HFF-Myc (cell line): ENCODE measurements at places on chromosomes 6 and 20.

DNA sequence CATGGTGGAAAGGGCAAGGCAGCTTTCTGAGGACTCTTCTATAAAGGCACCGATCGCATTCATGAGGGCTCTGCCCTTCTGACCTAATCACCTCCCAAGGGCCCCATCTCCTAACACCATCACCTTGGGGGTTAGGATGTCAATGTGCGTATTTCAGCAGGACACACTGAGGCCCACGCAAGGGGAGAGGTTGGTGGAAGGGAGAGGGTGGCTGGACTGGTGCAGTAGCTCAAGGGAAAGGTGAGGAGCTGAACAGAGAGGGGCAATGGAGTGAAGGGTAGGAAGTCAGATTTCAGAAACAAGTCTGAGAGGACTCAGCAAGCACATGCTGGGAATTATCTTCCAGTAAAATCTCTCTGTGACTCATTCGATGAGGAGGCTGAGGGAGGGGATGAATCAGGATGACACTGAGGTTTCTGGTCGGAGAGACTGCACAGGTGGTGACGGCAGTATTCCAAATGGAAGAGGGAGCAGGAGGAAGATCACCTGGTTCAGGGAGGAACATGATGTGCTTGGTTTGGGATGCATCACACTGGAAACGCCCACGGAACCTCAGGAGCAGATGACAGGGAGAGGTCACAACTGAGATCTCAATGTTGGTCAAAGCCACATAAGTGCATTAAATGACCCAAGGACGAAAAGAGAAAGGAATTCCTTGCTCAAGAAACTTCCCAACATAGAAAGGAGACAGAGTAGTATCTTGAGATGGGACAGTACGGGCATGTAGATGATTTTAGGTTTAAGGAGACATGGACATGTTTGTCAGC is 67.1 kb downstream of the TFAP2A start:
- DNase-seq, result peak; percentile 66

DNA sequence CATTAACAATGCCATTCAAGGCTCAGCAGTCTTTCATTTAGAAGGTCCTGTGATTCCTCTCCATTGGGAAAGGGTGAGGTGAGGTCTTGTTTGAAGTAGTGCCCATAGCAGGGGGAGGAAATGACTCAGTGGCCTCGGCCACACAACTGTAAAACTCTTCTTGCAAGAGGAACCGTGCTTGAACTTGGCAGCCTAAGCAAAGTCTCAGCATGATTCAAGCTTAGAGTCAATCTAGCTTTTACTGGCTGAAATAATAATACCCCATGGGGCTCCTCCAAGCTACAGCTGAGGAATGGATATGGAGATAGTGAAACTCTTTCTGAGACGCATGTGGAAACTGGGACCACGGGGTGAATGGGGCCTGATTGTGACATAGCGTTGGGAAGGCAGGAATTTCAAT is 428.2 kb downstream of the BMP2 start:
- peak; percentile 7 for DNase-seq

- DNase-seq, result no peak
These were observed 3.9 kb upstream of the BPIFA2 start for GRCh38 chr20:33163856-33164762.

GRCh38 chr6:47168180-47168579 is 126.0 kb upstream of the ADGRF1 start:
- peak; percentile 85 for DNase-seq

DNA sequence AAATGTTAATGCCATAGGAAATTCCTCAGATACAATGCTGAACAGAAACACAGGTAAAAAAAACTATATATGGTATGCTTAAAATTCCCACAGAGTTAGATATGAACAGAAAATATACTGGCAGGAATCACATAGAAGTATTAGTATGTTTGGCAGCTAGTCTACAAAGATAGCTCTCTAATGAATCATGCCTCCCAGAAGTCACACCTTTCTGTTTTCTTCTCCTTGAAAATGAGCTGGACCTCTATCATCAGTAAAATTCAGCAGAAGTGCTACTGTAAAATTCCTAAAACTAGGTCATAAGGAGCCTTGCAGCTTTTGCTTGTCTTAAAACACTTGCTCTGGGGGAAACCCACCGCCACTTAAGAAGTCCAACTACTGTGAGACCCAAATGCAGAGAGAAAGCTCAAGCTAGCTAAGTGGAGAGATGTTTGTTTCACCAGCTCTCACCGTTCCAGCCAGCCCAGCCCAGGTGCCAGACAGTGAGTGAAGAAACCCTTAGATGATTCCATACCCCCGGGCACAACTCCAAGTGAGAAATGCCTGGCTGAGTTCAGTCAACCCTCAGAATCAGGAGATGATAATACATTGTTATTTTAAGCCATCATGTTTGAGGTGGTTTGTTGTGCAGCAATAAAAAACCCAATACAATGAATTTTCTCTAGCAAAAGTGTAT is 43.0 kb downstream of the TSPYL4 start:
- DNase-seq, result no peak

- DNase-seq, result no peak
These were observed 118.8 kb upstream of the AFDN start for GRCh38 chr6:167707686-167708500.

GRCh38 chr6:151131324-151132007 is 108.3 kb upstream of the AKAP12 start:
- DNase-seq, result no peak

- no peak for DNase-seq
These were observed 963.5 kb upstream of the SLC35B3 start for GRCh38 chr6:9398767-9399373.

DNA sequence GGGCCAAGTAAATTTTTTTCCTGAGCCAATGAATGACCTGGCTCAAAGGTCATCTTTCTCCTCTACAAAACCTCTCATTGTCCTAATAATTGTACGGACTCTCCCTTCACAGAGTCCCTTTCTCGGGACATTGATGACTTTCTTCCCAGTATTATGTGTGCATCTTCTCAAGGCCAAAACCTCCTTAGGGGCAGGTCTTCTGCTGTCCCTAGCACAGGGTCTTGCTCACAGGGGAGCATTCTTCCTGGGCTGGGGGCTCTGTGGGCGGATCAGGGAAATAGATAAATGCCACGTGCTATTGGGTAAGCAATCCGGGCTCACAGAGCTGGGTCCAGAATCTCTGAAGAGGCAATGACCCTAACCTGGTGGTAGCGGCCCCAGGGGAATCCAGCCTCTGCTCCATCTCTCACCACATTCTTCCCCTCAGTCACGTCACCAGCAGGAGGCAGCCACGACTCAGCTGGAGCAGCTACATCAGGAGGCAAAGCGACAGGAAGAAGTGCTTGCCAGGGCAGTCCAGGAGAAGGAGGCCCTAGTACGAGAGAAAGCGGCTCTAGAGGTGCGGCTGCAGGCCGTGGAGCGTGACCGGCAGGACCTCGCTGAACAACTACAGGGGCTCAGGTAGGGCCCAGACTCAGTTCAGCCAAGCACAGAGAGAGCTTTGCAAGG is 23.5 kb downstream of the CEP250 start:
- no peak for DNase-seq

DNA sequence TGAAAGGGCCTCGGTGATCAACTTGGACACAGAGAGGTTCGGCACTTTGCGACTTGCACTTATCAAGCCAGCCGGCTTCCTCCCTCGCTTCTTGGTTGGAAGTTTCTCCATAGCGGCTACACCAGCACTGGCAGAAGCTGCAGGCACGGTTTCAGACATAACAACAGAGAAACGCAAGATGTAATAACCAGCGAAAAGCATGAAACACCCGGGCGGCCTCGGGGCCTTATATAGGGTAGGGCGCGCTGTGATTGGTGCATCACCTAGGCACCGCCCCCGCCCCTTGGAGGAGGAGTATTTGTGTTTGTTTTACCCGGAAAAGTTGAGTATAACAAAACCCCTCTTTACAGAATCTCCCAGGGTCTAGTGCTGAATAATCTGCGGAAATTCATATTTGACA is 20.7 kb downstream of the HFE start:
- no peak for DNase-seq

GRCh38 chr20:61727761-61728160 is 337.9 kb downstream of the TAF4 start:
- no peak for DNase-seq

GRCh38 chr6:109609737-109610136 is 81.3 kb downstream of the AK9 start:
- DNase-seq, result no peak

GRCh38 chr6:137849981-137850714 is 16.9 kb upstream of the TNFAIP3 start:
- DNase-seq, result no peak

DNA sequence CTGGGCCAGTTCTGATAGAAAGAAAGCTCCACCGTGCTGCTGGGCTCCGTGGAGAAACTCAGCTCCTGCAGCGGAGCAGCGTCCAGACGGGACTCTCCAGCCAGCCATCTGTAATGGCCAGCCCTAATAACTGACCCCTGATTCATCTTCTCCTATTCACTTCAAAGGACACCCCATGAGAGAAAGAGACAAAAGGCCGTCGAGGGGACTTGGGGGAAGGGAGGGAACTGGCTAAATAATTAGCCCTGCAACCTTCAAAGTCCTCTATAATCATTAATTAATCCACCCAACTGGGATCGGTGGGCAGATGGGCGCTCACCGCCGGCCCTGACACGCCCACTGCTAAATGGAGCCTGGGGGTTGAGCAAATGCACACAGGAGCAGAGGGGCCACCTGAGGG is 512.4 kb downstream of the CD83 start:
- DNase-seq, result no peak

DNA sequence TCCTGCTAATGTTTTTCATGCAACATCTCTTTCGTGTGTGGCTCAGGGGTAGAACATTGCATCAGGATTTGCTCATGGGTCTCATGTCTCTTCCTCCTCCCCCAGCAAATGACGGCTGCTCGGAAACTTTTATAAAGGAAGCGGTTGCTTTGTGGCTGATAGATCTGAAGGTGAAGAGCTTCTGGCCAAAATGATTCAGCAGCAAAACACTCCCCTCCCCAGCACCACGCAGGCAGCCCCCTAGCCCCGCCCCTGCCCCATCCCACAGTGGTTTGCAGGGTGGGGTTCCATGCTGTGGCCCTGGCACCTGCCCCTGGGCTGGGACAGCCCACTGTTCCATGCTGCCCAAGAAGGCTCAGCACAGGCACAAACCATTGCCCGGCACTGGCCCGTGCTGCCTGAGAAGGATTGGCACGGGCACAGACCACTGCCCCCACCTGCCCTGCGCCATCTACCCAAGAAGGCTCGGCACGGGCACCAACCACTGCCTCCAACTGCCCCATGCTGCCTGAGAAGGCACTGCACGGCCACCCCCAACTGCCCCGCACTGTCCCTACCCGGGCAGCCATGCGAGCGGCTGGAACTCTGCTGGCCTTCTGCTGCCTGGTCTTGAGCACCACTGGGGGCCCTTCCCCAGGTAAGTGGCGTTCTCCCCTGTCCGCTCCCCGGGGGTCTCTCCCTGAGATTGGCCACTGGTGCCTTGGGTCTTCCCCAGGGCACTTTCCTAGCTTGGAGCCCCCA is at the start of gene CST7:
TSS of gene CST7 (plus strand) at position 331 of the 741 bp plus-strand sequence. CDS start at position 568, 237 bp downstream.
- no peak for DNase-seq

GRCh38 chr20:58987790-58988564 is 6.9 kb downstream of the NELFCD start:
- no peak for DNase-seq

- DNase-seq, result peak; percentile 21
These were observed 87.2 kb downstream of the PDE7B start for GRCh38 chr6:135938576-135939207.

GRCh38 chr20:50545126-50545525 is 34.9 kb downstream of the PTPN1 start:
- no peak for DNase-seq

DNA sequence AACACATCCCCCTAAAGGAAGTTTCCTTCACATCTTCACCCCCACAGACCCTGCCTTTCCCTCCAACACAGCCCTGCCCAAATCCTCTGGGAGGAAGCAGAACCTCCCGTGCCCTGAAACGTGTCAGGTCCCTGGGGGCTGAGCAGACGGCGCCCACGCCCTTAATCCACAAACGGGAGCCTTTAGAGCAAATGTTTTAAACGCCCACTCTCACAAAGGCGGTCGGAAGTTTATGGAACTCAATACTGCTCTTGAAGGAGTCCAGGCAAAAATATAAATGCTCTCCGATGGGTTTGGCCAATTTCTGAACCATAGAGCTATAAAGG is 237.1 kb upstream of the AFDN start:
- DNase-seq, result no peak

- DNase-seq, result no peak
These were observed 69.2 kb downstream of the TPD52L1 start for GRCh38 chr6:125222531-125223455.

- peak; percentile 73 for DNase-seq
These were observed 1.3 kb downstream of the RNF24 start for GRCh38 chr20:4014031-4014474.

- no peak for DNase-seq
These were observed 26.8 kb upstream of the DLGAP4 start for GRCh38 chr20:36279362-36279761.

DNA sequence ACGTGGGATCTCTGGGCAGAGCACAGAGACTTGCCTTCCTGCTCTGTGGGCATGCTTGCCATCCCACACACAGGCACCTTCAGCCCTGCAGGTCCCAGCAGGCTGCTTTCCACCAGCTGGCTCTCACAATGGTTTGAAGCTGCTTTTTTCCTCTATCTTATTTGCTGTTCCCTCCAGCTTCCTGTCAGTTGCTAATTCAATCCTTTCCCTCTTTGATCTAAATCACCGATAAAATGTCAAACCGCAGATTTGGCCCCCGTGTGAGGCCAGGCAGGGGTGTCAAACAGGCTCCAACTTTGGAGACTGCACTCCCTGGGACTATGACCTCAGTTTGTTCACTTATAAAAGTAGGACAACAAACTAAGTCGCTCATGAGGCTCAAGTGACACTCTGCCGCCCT is 40.6 kb upstream of the PCMTD2 start:
- DNase-seq, result no peak

- DNase-seq, result no peak
These were observed 335.1 kb downstream of the PREX1 start for GRCh38 chr20:48492715-48493070.

DNA sequence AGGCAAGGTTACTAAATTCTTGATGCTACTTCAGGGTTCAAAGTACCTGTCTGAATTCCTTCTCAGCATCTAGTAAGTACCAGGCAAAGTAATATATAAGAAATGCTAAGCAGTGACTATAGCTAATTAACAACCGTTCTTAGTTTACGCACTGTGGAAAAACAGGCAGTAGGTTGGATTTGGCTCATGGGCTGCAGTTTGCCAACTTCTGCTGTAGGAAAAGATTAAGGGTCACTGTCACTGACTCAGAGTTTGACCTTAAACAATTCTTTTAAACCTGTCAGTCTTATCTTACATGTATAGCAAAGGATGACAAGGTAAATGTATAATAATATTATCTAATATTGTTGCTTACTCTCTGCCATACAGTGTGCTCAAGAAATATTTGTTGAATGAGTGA is 42.3 kb downstream of the CTNNBL1 start:
- DNase-seq, result no peak

GRCh38 chr6:147503587-147503986 is 4.9 kb upstream of the SAMD5 start:
- no peak for DNase-seq
